ENCODE measurements at places on chromosomes 6 and 20.

DNA sequence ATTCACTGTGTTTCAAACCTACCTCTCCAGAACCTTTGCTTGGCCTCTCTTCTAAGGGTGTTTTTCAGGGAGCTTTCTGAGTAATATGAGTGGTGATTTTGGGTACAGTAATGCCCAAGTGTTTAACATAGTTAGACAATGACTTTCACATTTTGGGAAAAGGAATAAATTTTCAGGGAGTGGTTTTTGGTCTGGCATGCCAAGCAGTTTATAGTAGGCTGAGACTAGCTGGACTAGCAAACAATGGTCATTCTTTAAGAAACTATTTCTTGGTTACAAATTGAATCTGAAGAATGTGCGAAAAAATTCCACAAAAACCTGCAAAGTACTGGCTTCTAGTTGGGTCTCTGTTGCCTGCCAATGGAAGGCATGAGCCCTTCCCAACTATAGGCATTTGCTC lies 15.4 kb downstream of the FNDC1 start:
- no peak for DNase-seq

DNA sequence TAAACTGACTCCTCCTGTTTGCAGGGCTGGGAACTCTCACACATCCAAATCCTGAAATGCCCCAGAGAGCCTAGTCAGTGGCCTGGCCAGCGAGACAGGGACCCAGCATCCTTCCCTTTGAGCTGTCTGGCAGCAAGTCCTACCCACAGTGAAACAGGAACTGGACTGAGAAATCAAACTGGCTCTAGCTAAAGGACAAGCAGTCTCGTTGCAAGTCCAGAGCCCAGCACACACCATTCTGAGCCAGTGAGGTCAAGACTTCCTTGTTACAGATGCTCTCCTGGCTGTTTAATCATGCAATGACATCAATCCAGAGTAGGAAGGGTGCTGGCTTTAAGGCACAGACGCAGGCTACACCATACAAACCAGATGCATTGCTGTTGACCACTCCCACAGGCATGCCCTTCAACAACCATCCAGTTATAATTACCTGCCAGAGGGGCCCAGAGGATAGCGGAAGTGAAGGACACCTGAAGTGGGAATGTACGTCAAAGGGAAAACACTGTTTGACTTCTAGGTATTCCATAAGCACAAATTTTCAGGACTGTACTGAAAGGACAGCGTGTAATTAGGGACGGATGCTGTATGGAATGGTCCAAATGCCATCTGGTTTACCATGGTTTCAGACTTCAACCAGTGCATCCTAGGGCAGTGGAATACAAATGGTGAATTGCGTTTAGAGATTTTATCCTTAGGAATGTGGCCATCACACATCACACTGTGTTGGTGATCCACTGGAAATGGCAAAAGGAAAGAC lies 114.4 kb downstream of the SLC23A2 start:
- DNase-seq: no peak

GRCh38 chr6:125944896-125945295 lies 11.7 kb upstream of the HINT3 start:
- DNase-seq: no peak

GRCh38 chr6:12636336-12636735 lies 80.2 kb upstream of the PHACTR1 start:
- DNase-seq: no peak

- no peak for DNase-seq
These were observed 184.3 kb downstream of the EDN1 start for GRCh38 chr6:12474167-12475140.

- DNase-seq: no peak
These were observed 19.9 kb downstream of the CAP2 start for GRCh38 chr6:17413313-17413750.

DNA sequence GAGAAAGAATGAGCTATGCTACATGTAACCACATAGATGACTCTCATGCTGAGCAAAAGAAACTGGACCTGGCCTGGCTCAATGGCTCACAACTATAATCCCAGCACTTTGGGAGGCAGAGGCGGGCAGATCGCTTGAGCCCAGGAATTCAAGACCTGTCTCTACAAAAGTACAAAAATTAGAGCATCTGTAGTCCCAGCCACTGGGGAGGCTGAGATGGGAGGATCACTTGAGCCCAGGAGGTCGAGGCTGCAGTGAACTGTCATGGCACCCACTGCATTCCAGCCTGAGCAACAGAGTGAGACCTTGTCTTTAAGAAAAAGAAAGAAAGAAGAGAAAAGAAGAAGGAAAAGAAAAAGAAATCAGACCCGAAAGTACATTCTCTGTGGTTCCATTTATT lies 41.7 kb downstream of the NCR2 start:
- no peak for DNase-seq

- no peak for DNase-seq
These were observed 278.5 kb upstream of the MAN1A1 start for GRCh38 chr6:119627908-119628669.

GRCh38 chr6:11111769-11112437 lies 378 bp upstream of the ERVFRD-1 start:
- DNase-seq: no peak

DNA sequence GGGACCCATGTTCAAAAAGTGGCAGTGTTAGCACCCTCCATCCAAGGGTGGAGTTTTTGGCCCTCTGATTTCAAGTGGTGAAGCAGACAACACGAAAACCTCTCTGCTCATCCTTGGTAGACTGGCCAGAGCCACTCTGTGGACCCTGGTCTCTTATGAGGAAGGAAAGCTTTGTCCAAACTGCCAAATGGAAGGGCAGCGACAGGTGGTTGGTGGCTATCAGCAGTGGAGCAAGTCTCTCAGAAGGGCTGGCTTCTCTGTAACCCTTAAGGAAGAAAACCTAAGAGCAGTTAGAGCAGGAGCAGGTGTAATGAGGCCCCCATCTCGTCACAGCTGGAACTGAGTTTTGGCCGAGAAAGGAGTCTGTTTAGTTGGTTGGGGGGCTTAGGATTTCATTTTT lies 155.8 kb downstream of the SLC16A10 start:
- no peak for DNase-seq

DNA sequence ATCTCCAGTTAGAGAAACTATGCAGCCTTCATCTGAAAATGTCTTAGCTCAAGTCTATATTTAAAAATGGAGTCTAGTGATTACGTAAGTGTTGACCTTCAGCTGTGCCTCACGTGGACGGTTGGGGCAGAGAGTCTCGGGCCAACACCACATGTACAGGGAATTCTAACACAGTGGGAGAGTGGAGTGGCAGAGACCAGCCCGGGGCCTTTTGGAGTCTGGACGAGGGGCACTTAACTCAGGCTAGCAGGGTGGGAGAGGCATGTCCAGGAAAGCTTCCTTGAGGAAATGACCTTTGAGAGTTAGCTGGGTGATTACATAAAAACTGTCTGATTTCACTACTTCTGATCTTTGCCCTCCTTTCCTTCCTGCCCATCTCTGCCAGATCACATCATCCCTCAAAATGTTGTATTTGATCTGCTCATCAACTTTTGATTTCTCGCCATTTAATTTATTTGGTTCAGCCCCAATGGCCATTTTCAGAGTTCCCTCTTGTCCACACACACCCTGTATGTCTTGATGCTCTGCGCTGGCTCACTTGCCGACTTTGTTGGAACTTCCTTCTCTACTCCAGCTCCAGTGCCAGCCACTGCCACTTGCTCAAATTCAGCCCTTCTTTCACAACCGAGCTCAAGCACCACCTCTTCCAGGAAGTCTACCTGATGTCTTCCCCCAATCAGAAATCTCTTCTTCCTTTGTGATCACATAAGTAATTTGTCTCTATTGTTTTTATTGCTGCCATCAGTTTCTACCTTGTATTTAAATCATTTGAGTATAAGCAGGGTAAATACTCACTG lies 2.6 kb downstream of the ARMC2 start:
- no peak for DNase-seq

- DNase-seq: peak; percentile 75
These were observed 35.4 kb upstream of the MAPK13 start for GRCh38 chr6:36094753-36095496.

- peak; percentile 84 for DNase-seq
These were observed 309 bp upstream of the AIG1 start for GRCh38 chr6:143060354-143060805.

- DNase-seq: peak; percentile 11
These were observed 79.1 kb downstream of the ELOVL4 start for GRCh38 chr6:79868098-79868722.

DNA sequence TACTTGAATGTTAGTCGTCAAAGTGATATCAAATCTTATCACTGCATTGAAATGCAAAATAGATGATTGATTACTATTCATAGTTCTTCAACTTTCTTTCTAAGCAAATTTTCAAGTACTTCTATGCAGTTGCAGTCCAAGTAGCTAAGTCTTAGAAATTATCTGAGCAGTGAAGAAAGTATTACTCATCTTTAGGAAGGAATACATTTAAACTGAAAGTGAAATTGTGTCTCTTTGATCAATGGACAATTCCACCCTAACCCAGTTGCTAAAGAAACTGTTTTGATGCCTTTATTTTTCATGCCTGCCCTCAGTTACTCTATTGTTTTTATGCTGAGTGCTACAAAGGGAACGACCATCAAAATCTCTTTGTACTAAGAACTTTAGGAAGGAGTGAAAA lies 337.4 kb downstream of the GRIK2 start:
- DNase-seq: no peak

All from activated naive CD8-positive, alpha-beta T cell treated with anti-CD3 and anti-CD28 coated beads for 36 hours (primary cell).